ENCODE measurements at places on chromosomes 1 and 21.
A peak's percentile ranks its signal among the peaks of the same experiment; 100 is the strongest.

GRCh38 chr1:11921022-11921421 lies 5.2 kb downstream of the KIAA2013 start:
- no peak overlapping the region for H3K4me3 ChIP-seq
- H3K27me3 ChIP-seq = no peaks in the 10 kb centered on the region
- H3K4me1 ChIP-seq = peaks cover 9% of the 10 kb centered on the region
- DNase-seq = no peak

GRCh38 chr21:32392299-32392879 lies 423 bp downstream of the URB1 start:
- H3K27me3 ChIP-seq = no peaks in the 10 kb centered on the region
- peaks cover 15% of the 10 kb centered on the region for H3K4me1 ChIP-seq
- peaks cover 4% of the 10 kb centered on the region for H3K36me3 ChIP-seq
- peak overlapping the region; percentile 40 for H3K27ac ChIP-seq

- no peaks in the 10 kb centered on the region for H3K27me3 ChIP-seq
- no peak for DNase-seq
- no peaks in the 10 kb centered on the region for H3K36me3 ChIP-seq
- H3K4me3 ChIP-seq = no peak overlapping the region
Measured at GRCh38 chr21:37675202-37675801, 241.0 kb downstream of the KCNJ6 start.

- no peak for DNase-seq
- no peaks in the 10 kb centered on the region for H3K36me3 ChIP-seq
- H3K4me1 ChIP-seq = no peaks in the 10 kb centered on the region
- H3K4me3 ChIP-seq = no peak overlapping the region
- no peaks in the 10 kb centered on the region for H3K27me3 ChIP-seq
Measured at GRCh38 chr1:241408170-241408569, 51.2 kb upstream of the RGS7 start.

GRCh38 chr21:32929633-32930038 lies 96.1 kb upstream of the OLIG2 start:
- no peak overlapping the region for H3K4me3 ChIP-seq
- no peaks in the 10 kb centered on the region for H3K36me3 ChIP-seq
- DNase-seq = no peak
- peaks cover 16% of the 10 kb centered on the region for H3K4me1 ChIP-seq
- no peaks in the 10 kb centered on the region for H3K27me3 ChIP-seq
- no peak overlapping the region for H3K27ac ChIP-seq

DNA sequence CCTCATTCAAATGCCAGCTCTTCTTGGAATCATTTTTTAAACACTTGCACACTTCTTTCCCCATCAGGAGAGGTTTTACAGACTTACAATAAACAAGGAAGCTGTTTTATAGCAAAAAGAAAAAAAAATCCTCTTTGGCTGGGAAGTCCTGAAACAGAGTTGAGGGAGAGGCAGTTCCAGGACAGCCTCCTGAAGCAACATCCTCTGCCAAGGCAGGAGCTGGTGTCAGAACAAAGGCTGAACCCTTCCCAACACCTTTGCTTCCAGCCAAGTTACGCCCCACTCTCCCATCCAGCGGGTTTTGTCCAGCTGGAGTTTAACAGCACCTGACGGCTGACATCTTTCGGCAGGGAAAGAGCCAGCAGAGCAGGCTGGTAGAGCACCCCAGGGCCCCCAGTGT lies 287.8 kb downstream of the RRAGC start:
- H3K4me1 ChIP-seq = no peaks in the 10 kb centered on the region
- H3K27ac ChIP-seq = no peak overlapping the region
- peaks cover 3% of the 10 kb centered on the region for H3K27me3 ChIP-seq
- no peak for DNase-seq
- H3K4me3 ChIP-seq = no peak overlapping the region

- peaks cover 3% of the 10 kb centered on the region for H3K27me3 ChIP-seq
- H3K4me1 ChIP-seq = no peaks in the 10 kb centered on the region
- no peak for DNase-seq
Measured at GRCh38 chr1:219940707-219941106, 12.3 kb upstream of the SLC30A10 start.

DNA sequence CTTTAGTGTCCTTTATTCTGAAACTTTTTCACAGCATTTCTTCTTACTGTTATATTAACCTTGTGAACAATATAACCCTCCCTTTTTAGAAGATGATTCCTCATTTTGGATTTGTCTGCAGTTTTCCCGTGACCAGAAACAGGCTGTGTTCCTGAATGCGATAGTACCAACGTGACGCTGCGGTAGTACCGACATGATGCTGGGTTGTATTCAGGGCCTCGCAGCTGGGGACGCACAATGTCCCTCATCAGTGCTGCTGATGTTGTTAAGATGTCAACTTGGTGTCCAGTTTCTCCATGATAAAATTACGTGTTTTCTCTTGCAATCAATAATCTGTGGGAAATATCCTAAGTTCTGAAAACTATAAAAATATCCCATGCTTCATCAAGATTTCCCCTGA lies 761.4 kb upstream of the TPTE start:
- H3K4me3 ChIP-seq = no peak overlapping the region
- no peak overlapping the region for H3K27ac ChIP-seq
- no peaks in the 10 kb centered on the region for H3K27me3 ChIP-seq
- DNase-seq = no peak
- no peaks in the 10 kb centered on the region for H3K36me3 ChIP-seq
- H3K4me1 ChIP-seq = no peaks in the 10 kb centered on the region

DNA sequence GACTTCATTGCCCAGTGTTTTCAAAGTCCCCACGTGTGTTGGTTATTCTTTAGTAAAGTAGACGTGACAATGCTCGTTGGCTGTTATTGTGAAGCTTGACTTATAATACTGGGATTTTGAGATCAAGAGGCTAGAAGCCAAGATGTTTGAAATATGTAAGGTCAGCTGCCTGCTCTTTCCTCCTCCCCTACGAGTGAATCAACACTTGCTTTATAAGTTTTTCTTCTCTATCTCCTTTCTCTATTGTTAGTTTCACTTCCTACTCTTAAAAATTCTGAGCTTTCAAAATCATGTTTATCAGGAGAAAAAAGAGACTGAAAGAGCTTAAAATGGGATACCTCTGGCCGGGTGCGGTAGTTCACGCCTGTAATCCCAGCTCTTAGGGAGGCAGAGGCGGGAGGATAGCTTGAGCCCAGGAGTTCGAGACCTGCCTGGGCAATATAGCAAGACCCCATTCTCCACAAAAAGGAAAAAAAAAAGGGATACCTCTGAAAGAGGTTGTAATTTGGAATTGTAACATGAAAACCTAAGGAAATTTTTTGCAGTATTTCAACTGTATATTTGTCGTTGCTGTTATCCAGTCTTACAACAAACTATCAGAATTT lies 72.0 kb downstream of the EPB41 start:
- no peaks in the 10 kb centered on the region for H3K27me3 ChIP-seq
- no peak overlapping the region for H3K27ac ChIP-seq
- no peak for DNase-seq
- peaks cover 7% of the 10 kb centered on the region for H3K4me1 ChIP-seq
- peaks cover 24% of the 10 kb centered on the region for H3K36me3 ChIP-seq

Data from effector memory CD4-positive, alpha-beta T cell (primary cell).